H1 (cell line): ENCODE measurements at places on chromosomes 2 and 18. TPM values are rescaled to one million over a fixed set of nuclear protein-coding genes. Genes with fewer than 3 reads are reported as not detected.

GAREM2 gene
- total RNA-seq: 19.9 and 23.0 TPM in 2 replicates

RUFY4 gene
- total RNA-seq: 0.32 TPM in 1 of 2 replicates, not detected in the other

TUBA4B gene
- total RNA-seq: 0.24 TPM in 1 of 2 replicates, not detected in the other

PDK1 gene
- total RNA-seq: 18.2 and 18.7 TPM in 2 replicates

ADRA2B gene
- 6.5 and 6.6 TPM in 2 replicates for total RNA-seq

EIPR1 gene
- 26.2 and 26.3 TPM in 2 replicates for total RNA-seq

ZNF638 gene
- 143 and 144 TPM in 2 replicates for total RNA-seq

DNMT3A gene
- total RNA-seq: 162 and 178 TPM in 2 replicates

CFAP53 gene
- 0.30 and 0.34 TPM in 2 replicates for total RNA-seq

TACR1 gene
- total RNA-seq: 0.19 and 0.37 TPM in 2 replicates

G6PC2 gene
- not detected in 2 replicates for total RNA-seq

TFCP2L1 gene
- total RNA-seq: 3.2 and 3.8 TPM in 2 replicates

CERKL gene
- total RNA-seq: not detected in 2 replicates

GBX2 gene
- total RNA-seq: 0.89 and 1.2 TPM in 2 replicates

CCBE1 gene
- 2.6 and 4.4 TPM in 2 replicates for total RNA-seq

HOXD9 gene
- not detected in 2 replicates for total RNA-seq

HOXD1 gene
- total RNA-seq: not detected in 2 replicates

SLC9A4 gene
- total RNA-seq: not detected in 2 replicates

SLC5A7 gene
- total RNA-seq: 0.11 and 0.15 TPM in 2 replicates

HMSD gene
- total RNA-seq: 3.0 and 4.8 TPM in 2 replicates

SERPINB12 gene
- total RNA-seq: not detected in 2 replicates
